Stimulated activated CD4-positive, alpha-beta T cell treated with anti-CD3 and anti-CD28 coated beads, Interleukin-1b, Interleukin-23, amount 100 ng/mL, for 1 hour (primary cell): ENCODE measurements at places on chromosomes 11 and 22.

- DNase-seq, result no peak
These were observed 393.9 kb downstream of the GUCY1A2 start for GRCh38 chr11:106624377-106624776.

- no peak for DNase-seq
These were observed 128.9 kb downstream of the DBX1 start for GRCh38 chr11:20031155-20032001.

- DNase-seq, result no peak
These were observed 61.4 kb upstream of the MTMR2 start for GRCh38 chr11:95985174-95985808.

- no peak for DNase-seq
These were observed 28.3 kb upstream of the UPB1 start for GRCh38 chr22:24466716-24467328.

DNA sequence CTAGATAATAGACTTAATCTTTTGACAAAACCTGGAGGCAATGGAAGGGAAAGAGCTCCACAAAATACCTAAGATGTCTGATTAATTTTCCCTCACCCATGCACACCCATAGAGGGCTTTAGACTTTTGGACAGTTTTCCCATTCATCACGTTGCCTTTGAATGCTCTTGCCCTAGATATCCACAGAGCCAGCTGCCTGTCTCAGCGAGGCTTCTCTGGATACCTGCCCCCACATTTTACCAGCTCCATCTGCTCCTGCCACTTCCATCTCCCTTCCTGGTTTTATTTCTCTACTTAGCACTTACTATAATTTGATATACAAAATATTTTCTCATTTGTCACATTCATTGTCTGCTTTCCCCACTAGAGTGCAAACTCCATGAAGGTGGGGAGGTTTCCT is 136.8 kb downstream of the FDX1 start:
- DNase-seq, result no peak

DNA sequence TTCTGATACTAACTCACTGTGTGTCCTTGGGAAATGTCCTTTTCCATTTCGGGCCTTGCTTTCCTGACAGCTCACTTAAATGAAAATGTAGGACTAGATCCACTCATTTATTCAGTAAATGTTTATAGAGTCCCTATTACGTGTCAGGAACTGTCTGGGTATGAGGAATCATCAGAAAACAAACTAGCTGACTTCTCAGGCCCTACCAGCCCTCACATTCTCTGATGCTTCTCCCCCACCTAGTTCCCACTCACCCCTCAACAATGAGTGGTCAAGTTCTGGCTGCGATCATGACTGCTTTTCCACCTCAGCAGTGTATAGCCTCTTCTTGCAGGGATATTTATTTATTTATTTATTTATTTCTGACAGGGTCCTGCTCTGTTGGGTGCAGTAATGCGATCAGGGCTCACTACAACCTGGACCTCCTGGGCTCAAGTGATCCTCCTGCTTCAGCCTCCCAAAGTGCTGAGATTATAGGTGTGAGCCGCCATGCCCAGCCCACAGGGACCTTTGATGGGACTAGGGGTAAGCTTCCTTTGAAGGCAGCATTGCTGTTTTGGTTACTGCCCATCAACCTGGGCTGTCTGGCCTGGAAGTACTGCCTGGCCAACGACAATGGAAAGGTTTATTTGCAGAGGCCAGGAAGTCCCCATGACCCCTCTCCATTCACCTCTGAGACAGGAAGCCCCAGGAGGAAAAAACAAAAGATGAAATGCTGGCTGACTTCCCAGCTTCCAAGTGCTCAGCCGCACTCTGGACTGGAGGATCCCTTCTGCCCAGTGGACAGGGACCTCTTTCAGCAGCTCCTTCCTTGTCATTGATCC is 33.1 kb upstream of the POLD3 start:
- DNase-seq, result no peak

DNA sequence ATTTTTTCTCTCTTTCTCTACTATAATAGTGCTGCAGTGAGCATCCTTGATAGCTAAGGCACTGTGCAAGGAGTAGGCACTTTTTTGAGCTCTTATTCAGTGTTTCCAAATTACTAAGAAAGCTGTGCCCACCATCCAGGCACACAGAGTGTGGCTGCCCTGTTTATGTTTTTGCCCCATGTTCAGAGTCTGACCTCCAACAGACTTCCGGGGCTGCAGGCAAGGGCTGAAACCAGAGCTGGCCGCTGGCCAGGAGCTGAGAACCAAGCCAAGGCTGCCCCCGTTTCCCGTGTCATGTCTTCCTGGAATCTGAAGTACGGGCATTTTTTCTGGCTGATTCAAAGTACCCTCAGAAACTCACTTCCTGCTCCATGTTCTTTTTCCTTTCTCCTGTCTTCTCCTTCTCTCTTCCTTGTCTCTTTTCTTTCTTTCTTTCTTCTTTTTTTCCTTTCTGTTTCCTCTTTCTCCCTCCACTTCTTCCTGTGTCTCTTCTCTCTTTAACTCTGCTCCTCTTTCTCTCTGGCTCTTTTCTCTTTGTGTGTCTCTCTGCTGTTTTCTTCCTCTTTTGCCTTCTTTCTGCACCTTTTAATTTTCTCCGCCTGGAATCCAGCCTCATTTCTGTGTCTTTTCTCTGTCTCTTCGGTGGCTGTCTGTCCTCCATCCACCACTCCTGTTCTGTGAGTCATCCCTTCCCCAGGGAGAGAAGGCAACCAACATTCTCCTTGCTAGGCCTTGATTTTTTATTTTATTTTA is 17.0 kb upstream of the KCTD14 start:
- DNase-seq, result no peak

- DNase-seq, result no peak
These were observed 141.9 kb downstream of the CSNK2A3 start for GRCh38 chr11:11211186-11211585.

DNA sequence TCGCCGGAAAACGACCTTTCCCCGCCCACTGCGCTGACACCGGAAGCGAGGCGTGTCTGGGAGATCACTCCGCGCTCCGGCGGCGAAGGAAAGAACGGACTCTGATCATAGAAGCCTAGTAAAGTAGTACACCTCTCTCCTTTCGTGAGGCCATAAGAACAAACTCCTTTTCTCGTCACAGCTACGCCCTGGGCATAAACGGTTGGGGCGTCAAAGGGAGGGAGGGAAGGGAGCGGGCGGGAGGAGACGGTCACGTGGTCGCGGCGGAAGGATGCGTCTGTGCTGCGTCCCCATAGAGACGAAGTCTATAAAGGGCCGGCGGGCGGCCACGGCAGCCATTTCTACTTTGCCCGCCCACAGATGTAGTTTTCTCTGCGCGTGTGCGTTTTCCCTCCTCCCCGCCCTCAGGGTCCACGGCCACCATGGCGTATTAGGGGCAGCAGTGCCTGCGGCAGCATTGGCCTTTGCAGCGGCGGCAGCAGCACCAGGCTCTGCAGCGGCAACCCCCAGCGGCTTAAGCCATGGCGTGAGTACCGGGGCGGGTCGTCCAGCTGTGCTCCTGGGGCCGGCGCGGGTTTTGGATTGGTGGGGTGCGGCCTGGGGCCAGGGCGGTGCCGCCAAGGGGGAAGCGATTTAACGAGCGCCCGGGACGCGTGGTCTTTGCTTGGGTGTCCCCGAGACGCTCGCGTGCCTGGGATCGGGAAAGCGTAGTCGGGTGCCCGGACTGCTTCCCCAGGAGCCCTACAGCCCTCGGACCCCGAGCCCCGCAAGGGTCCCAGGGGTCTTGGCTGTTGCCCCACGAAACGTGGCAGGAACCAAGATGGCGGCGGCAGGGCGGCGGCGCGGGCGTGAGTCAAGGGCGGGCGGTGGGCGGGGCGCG is at the start of gene ATF4:
Gene ATF4, plus strand, starts transcription at position 337 of the 880 bp plus-strand sequence. CDS start 884 bp downstream, outside the sequence.
- peak; percentile 88 for DNase-seq

DNA sequence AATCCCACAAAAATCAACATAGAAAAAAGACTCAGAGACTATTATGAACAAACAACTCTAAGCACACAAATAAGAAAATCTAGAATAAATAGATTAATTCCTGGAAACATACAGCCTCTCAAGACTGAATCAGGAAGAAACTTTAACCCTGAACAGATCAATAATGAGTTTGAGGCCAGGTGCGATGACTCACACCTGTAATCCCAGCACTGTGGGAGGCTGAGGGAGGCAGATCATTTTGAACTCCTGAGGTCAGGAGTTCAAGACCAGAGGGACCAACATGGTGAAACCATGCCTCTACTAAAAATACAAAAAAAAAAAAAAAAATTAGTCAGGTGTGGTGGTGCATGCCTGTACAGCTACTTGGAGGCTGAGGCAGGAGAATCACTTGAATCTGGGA is 499.5 kb upstream of the LUZP2 start:
- no peak for DNase-seq

- DNase-seq, result no peak
These were observed 5.3 kb downstream of the SIDT2 start for GRCh38 chr11:117183724-117184349.

DNA sequence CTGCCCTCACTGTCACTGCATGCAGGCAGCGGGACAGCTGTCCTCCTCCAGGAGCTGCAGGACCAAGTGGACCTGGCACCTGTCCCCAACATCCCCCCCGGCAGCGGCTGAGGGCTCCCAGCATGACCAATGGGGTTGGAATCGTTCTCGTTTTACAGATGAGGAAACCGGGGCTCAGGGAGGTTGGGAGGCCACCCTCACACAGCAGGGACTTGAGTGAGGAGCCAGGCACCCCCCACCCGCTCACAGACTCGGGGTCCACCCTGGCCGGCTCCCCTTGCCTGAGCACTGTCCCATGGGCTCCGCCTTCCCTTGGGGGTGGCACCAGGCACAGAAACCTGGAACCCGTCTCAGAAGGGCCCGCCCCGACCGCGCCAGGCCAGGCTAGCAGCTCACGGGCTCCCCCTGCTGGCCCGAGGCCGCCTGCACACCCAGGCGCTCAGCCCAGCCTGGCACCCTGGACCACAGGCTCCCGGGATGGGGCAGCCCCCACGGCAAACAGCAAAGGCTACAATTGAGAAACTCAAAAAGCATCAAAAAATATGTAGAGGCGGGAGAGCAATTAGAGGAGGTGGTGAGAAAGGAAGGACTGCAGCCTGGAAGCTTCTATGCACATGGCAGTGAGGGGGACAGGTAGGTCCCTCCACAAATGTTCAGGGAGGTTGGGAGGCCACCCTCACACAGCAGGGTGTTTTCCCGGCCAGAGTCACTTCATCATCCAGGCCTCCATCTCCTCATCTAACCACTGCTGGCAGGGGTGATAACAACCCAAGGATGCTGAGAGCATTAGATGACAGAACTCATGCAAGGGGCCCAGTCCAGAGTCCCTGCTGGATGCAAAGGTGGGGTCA is 12.8 kb downstream of the MACROD1 start:
- peak; percentile 23 for DNase-seq

DNA sequence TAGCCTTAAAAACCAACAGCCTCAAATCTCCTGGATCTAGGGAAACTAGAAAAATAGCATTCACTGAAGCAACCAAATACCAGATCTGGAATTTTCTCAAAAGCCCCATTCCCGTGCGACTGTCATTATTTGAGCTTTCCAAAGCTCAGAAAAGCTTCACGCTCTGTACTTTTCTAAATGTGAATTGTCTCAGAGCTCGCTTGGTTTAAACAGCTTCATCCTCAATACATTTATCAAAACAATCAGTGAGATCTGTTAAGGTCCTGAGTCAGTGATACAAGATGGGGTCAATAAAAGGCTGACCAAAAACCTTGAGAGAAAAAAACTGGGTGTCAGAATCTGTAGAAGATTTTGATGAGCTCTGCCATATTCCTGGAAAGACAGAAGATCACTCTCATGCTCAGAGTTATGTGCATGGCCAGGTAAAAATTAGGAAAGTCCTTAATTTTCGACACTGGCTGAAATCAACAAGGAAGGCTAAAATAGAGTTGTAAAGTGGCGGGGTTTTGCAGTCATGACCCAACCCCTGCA is 60.2 kb upstream of the VPREB1 start:
- DNase-seq, result no peak

DNA sequence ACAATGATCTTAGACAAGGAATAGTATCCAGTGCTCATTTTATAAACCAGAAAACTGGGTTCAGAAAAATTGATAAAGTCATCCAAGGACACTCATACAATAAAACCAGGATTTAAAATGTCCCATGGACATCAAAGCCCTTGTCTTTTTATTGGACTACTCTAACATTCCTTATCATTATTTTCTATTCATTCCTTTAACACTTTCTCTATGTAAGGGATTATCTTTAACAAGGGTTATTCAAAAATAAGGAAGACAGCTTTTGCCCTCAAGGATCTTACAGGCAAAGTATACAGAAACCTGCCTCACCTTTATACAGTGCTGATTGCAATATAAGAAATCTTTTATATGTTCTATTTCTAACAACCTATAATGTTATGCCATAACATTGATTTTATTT is 790.8 kb downstream of the DLG2 start:
- no peak for DNase-seq

GRCh38 chr11:86196085-86196696 is 48.4 kb upstream of the EED start:
- no peak for DNase-seq

DNA sequence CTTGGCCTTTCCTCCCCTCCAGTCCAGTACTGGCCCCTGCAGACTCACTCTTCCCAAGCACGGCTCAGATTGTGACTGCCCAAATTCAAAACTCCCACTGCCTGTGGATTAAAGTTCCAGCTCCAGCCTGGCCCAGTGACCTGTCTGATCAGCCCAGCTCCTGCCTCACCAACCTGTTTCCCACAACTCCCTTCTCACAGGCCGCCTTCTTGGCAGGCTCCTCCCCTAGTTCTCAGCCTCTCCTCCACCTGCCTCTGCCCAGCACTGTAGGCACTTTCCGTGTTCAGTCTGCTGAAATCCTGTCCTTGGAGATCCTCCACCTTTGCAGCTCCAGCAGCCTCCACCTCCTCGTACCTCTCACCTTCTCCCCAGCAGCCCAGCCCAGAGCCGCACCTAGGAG is 68.6 kb downstream of the MICAL2 start:
- no peak for DNase-seq

GRCh38 chr11:58504232-58504631 is 3.7 kb downstream of the OR5B21 start:
- no peak for DNase-seq
